ENCODE measurements at places on chromosomes 2 and 18. TPM values are rescaled to one million over a fixed set of nuclear protein-coding genes. Genes with fewer than 3 reads are reported as not detected.

- no peak for DNase-seq
Measured at GRCh38 chr2:42673989-42674579, 89.9 kb downstream of the OXER1 start.

Gene CPLX4
- total RNA-seq: not detected

GRCh38 chr18:50065039-50065438 lies 129.9 kb downstream of the MYO5B start:
- no peak for DNase-seq

- no peak for DNase-seq
Measured at GRCh38 chr2:82317012-82317411, 2012.5 kb upstream of the LRRTM1 start.

GRCh38 chr2:152624805-152625204 lies 92.5 kb downstream of the PRPF40A start:
- DNase-seq: no peak

Gene CD28
- not detected for total RNA-seq

Gene ST6GAL2
- total RNA-seq: 1.4 TPM

GRCh38 chr2:19677825-19678518 lies 223.8 kb downstream of the TTC32 start:
- DNase-seq: no peak

GRCh38 chr2:132623096-132623839 lies 46.7 kb downstream of the LYPD1 start:
- no peak for DNase-seq

Gene LRRTM4
- total RNA-seq: not detected

GRCh38 chr2:237480988-237481525 lies 6.0 kb upstream of the MLPH start:
- no peak for DNase-seq

GRCh38 chr2:235910067-235910466 lies 258.1 kb downstream of the GBX2 start:
- DNase-seq: no peak

GRCh38 chr2:9229470-9229820 lies 22.8 kb downstream of the ASAP2 start:
- DNase-seq: no peak
